ENCODE measurements at places on chromosomes 2 and 18.

GRCh38 chr2:209426432-209426831 is 2.6 kb downstream of the MAP2 start:
- no peak for DNase-seq

DNA sequence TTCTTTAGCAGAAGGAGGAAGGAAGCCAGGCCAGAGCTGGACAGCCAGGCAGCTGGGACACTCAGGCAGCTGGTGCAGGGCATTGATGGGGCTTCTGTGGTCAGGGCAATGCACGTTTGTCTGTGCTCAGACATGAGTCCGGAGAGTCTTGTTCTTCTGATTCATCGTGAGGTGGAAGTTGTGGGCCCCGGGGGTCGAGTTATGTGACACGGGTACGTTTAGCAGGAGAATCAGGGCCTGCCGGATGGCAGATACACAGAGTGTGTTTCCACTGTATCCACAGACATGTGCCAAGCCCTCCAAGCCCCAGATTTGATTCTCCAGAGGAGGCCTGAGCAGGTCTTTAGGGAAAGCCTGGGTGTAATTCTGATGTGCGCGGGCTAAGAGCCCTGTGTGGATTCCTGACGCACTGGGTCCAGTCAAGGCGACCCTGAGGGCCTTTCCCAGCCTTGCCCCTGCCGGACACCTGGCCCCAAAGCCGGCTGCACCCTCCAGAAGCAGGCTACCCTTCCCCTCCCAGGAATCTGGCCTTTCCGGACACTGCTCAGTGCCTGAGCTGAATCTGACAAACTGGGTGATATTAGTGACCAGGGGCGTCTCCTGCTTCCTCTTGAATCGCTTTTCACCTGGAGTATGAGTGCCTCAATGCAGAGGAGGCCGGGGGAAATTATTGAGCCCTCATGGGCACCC is 10.1 kb downstream of the ARHGEF4 start:
- DNase-seq = no peak

DNA sequence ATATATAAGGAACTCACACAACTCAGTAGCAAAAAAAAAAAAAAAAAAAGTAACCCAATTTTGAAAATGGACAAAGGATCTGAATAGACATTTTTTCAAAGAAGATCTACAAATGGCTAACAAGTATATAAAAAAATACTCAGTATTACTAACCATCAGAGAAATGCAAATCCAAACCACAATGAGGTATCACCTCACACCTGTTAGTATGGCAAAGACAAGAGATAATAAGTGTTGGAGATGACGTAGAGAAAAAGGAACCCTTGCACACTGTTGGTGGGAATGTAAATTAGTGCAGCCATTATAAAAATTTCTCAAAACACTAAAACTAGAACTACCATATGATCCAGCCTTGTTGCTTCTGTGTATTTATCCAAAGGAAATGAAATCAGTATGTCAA is 5.8 kb upstream of the CNDP1 start:
- DNase-seq = no peak

DNA sequence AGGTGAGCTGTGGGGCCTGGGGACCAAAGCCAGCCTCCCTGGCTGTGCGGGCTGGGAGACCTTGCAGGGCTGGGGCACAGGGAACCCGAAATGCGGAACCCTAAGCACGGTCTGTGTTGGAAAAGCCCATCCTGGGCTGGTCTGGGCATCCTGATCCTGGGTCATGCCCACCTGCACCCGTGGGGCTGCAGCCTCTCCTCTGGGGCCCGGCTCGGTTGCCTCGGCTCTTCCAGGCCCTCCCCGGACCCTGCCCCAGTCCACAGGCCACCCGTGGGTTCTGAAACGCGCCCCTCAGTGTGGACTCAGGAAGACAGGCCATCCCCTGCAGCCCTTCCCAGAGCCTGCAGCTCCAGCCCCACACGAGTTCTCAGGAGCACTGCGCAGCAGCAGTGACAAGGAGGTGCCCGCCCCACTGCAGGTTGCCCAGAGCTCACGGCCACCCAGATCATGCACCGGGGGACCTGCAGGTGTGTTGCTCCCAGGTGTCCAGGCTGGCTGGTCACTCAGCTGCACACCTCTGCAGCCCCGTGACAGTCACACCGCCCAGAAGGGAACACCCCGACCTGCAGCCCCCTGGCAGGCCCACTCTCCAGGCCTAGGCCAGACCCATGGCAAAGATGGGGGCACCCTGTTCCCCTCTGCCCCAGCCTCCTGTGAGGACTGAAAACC is 12.2 kb upstream of the NFATC1 start:
- DNase-seq = no peak

DNA sequence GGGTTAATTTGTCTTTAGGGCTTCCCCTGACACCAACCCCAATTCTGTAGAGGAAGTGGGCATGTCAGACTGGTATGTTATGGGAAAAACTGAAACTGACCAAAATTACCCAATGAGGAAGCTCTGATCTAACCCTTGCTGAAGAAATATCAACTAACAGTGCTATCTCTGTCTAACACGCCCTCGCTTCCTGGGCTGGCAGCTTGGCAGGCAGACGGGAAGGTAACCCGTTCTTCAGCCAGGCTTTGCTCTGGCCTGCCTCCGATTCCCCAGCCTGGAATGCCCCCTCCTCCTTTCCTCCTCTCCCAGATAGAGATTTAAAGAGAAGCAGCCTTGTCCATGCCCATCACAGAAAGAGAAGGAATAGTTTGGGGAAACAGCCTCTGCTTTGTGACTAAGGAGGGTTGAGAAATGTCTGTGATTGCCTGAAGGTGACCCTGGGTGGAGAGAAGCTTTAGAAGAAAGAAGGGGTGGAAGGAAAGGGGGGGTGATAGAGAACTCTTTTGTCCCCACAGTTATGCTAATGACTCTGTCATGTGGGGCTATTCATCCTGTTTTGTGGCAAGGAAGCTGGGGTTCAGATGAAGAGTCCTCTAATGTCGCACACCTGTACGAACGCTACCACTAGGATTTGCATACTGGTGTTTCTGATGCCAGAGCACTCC is 15.4 kb downstream of the HK2 start:
- peak; percentile 15 for DNase-seq

DNA sequence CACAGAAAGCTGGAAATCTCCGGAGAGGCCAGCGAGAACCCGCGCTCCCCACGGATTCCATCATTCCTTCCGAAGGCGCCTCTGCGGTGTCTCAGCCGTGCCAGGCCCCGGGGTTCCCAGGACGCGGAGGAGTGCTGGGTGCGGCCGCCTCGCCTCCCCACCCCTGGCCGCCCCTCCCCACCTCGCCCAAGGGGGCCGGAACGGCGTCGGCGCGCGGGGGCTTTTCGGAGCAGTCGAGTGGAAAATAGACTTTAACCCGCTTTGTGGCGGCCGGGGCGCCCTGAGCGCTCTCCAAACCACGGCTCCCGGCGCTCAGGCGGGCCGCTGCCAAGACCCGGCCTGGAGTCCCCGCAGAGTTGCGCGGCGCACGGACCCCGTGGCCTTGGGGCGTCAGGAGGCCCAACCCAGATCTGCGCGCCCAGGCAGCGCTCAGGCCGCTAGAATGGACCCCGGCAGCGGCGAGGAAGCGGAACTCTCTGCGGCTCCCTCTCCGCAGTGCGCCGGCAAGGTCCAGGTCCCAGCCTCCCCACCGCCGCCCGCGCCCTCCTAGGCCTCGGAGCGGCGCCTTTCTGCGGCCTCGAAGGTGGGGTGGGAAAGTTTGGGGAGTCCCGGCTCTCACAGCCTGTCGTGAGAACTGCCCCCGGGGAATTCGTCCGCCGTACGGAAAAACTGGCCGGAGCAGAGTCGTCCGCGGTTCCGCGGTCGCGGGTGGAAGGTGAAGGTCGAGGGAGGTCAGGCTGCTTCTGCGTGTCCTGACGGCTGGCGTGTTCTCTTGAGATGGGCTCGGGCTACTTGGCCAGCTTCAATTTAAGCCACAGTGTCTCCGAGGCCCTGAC is 1.2 kb upstream of the EMX1 start:
- DNase-seq = no peak

GRCh38 chr2:225806105-225806504 is 406.6 kb downstream of the NYAP2 start:
- DNase-seq = no peak

- DNase-seq = no peak
These were observed 13.9 kb upstream of the PXDN start for GRCh38 chr2:1758171-1758570.

GRCh38 chr2:221943076-221943810 is 355.6 kb downstream of the PAX3 start:
- no peak for DNase-seq

DNA sequence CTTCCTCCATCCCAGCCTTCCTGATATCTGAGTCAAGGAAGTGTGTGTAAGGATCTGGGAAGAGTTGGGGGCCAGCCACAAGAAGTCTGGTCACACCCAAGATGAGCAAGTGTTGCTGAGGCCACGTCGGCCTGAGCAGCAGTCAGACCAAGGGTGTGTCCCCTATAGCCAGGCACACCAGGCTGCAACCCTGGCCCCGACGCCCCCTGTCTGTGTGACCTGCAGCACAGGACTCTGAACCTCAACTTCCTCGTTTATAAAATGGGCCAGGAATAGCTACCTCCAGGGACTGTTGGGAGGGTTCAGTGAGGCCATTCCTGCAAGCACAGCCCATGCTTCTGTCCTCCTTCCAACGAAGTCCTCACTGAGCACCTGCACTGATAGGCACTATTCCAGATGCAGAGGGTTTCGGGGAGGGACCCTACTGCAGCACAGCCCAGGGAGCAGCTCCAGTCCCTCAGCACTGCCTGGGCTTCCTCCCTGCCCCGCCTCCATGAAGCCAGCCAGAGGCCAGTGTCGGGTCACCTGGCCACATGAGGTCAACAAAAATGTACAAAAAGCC is 13.3 kb downstream of the LIMS2 start:
- no peak for DNase-seq

DNA sequence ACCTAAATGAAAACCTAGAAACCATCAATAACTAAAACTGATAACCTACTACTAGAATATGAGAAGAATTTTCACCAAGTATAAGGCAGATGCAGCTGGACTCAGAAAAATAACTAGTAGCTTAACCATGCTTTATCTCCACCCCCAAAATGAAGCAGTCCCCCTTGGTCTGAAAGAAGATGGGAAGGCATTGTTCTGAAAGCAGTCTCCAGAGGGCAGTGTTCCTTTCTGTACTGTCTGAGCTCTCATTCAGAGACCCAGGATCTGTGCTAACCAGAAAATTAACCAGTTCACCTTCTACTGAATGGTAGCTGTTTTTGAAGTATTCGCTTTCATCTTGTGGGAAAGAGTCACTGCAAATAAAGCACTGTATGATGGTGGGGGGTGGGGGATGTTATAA is 273.0 kb downstream of the PDE11A start:
- no peak for DNase-seq

GRCh38 chr18:8030201-8030600 is 463.1 kb downstream of the PTPRM start:
- no peak for DNase-seq

- no peak for DNase-seq
These were observed 137.9 kb upstream of the VRK2 start for GRCh38 chr2:57908736-57909161.

DNA sequence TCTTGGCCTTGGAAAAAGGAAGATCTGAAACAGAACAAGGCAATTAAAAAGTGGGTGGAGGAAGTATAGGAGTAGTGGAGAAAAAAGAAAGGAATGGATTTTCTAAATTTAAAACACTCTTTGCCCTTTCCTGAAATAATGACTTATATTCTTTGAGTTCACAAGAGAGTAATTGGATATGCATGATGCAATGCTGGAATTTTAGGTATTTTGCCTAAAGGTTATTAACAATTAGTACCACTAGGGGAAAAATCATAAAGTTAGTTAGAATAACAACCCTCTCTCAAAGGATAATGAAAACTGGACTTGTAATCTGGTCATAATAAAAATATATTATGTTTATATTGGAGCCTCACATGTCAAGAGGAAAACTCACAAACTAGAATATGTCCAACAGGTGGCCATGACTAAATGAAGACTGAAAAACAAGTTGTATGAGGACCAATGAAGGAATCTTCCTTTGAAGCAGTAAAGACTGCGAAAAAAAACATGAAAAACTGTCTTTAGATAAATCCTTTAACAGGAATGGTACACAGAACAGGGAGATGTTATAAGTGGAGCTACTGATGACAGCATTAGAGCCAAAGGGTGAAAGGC is 281.8 kb downstream of the NCKAP5 start:
- DNase-seq = no peak

GRCh38 chr2:191150230-191150599 is 579 bp downstream of the STAT4 start:
- DNase-seq = no peak

DNA sequence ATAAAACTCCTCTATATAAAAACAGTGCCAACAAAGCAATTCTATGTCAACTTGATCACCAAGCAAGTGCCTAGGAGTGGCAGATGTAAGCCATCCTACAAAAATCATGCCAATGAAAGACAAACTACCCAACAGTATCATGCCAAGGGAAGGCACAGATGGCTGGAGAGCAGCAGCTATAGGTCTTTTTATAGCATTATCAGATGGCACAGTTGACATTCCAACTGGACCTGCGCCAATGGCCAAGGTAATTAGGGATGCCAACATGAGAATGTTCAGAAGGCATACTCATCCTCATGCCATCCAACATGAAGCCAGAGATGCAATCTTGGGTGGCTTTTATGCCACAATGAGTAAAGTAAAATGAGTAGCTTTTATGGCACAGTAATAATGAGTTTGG is 237.3 kb downstream of the OTX1 start:
- no peak for DNase-seq

All from stimulated activated CD8-positive, alpha-beta memory T cell treated with anti-CD3 and anti-CD28 coated beads, Interleukin-12 subunit alpha, Interleukin-12 subunit beta, amount 100 ng/mL, for 1 hour (primary cell).